ENCODE measurements at places on chromosomes 13 and 19.
A peak's percentile ranks its signal among the peaks of the same experiment; 100 is the strongest.

DNA sequence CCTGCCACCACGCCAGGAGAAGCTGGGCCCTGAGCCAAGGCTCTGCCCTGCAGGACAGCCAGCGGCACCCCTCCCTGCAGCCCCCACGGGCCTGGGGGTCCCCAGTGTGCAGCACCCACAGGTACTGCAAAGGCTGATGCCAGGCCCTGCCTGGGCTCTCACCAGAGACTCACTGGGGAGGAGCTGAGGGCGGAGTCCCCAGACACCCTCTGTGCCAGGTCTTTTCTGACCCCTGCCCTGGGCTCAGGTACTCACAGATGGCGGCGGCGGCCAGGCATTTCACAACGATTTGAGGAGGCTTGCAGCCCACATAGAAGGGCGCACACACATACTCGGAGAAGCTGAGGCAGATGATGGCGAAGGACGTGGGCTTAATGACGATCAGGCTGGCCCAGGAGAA lies 5.7 kb downstream of the SLC7A9 start:
- DNase-seq, result no peak

- DNase-seq, result peak; percentile 64
Observed at GRCh38 chr13:35720690-35721554, 244.4 kb upstream of the MAB21L1 start.

DNA sequence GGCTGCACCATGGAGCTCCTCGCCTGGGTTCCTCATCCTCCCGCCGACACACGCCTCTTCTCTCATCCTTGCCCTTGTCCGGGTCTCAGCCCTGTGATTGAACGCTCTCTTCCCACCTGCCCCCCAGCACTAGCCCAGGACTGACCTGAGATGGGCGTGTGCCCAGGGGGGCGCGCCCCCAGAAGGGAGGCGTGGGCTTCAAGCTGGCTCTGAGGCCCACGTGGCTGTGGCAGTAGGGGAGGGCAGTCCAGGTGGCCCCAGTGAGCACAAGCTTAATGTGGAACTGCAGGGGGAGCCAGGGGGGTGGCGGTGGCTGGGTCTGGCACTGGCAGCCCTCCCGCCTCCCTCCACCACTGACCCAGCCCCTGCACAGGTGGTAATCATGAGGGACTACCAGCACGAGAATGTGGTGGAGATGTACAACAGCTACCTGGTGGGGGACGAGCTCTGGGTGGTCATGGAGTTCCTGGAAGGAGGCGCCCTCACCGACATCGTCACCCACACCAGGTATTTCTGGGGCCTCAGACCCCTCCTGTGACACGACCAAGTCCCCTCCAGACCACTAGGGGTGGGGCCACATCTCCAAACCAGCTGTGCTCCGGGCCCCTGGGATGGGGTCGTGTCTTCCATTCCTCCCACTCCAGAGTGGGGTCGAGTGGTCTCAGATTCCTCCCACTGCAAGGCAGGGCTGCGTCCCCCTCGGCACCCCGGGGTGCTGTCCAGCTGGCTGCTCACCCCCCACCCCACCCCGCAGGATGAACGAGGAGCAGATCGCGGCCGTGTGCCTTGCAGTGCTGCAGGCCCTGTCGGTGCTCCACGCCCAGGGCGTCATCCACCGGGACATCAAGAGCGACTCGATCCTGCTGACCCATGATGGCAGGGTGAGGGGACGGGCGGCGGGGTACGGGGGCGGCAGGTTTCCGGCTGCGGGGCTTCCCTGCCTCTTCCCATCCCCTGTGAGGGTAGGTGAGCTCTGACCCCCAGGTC lies 21.9 kb upstream of the NCCRP1 start:
- no peak for DNase-seq

GRCh38 chr19:46296722-46297461 lies at the start of gene HIF3A:
HIF3A (plus strand) TSS chr19:46297042; CDS start chr19:46297077, 35 bp downstream.
- DNase-seq, result peak; percentile 71

- no peak for DNase-seq
Observed at GRCh38 chr13:73903561-73903960, 230.6 kb downstream of the KLF12 start.

DNA sequence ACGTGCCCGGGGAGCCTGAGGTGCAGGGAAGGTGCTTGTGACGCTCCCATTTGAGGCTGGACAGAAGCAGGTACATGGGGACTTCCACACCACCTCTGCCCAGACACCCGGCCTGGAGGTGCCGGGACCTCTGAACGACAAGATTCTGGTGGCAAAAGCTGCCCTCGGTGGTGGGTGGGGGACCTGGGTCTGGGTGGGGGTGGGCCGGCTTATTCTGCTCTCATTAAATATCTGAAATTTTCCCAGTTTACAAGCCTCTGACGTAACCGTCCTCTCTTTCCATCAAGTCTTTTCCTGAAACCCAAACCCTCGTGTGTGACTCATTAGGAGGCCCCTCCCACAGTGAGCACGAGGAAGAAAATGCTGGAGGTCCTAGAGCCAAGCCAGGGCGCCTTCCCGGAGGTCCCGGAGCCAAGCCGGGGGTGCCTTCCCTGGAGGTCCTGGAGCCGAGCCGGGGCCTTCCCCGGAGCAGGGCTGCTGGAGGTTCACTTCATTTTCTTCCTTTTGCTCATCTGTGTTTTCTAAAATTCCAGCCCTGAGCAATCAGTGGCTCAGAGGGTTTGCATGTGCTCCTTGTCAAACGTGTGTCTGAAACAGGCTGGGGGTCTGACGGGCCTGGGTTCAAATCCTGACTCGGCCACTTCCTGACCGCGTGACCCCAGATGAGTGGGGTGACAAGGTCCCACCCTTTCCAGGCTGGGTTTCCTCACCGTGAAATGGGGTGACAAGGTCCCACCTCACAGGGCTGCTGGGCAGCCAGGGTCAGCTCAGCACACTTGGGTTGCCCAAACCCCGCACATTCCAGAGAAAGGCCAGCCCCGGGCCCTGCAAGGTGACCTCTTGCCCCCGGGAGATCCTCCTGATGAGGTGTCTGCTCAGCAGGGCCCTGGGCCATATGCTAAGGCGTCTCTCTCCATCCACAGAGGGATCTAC lies 10.0 kb downstream of the CFD start:
- no peak for DNase-seq

DNA sequence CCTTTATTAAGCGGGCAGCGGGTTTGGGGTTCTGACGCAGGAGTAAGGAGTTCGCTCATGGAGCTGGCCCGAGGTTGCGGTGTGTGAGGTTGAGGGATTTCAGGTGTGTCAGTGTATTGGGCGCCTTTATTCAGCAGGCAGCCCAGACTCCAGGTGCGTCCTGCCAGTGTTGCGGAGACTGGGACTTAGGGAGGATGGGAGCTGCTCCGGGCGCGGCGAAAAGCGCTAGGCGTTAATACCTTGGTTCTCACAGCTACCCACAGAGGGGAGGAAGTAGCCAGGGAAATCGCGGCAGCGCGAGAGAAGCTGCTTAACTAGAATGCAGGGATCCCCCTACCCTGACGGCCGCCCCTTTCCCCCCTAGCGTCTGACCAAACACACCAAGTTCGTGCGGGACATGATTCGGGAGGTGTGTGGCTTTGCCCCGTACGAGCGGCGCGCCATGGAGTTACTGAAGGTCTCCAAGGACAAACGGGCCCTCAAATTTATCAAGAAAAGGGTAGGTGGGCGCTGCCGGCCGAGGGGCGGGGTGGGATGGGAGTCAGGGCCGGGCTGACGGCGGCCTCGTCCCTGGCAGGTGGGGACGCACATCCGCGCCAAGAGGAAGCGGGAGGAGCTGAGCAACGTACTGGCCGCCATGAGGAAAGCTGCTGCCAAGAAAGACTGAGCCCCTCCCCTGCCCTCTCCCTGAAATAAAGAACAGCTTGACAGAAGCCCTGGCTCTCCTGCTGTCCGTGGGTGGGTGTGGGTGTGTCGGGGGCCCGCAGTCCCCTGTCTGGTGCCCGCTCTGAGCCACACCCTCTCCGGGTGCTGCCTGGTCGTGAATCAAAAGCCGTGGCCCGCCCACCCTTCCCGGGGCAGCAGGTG lies 1.1 kb downstream of the RPL36 start:
- no peak for DNase-seq

- no peak for DNase-seq
Observed at GRCh38 chr19:10329555-10329954, 3.8 kb downstream of the RAVER1 start.

GRCh38 chr13:96071504-96071903 lies 18.3 kb upstream of the UGGT2 start:
- no peak for DNase-seq
